GM23338 (cell line): ENCODE measurements at places on chromosomes 13 and 19.

GRCh38 chr13:59201841-59202240 lies 961.9 kb downstream of the DIAPH3 start:
- no peak for DNase-seq

GRCh38 chr13:92473765-92474475 lies 752.7 kb upstream of the GPC6 start:
- DNase-seq, result no peak

GRCh38 chr19:55196803-55197202 lies 12.5 kb downstream of the PTPRH start:
- peak; percentile 67 for DNase-seq

- DNase-seq, result no peak
Observed at GRCh38 chr19:45581576-45581975, 3.0 kb downstream of the OPA3 start.

DNA sequence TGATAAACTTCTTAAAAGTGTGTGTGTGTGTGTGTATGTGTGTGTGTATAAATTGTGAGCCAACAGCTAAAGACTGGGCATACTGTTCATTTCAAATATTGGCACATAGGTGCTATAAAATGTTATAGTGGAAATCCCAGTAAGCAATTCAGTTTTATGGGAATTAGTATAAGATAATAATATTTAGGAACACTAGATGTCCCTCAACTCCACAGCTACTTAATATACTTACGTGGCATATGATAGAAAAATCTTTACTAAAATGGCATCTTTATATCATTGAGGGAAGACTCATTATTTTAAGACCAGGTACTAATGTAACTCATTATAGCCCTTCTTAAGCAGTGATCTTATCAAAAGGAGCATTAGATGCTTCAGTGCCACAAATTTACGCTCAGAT lies 266.2 kb downstream of the MAB21L1 start:
- DNase-seq, result no peak

DNA sequence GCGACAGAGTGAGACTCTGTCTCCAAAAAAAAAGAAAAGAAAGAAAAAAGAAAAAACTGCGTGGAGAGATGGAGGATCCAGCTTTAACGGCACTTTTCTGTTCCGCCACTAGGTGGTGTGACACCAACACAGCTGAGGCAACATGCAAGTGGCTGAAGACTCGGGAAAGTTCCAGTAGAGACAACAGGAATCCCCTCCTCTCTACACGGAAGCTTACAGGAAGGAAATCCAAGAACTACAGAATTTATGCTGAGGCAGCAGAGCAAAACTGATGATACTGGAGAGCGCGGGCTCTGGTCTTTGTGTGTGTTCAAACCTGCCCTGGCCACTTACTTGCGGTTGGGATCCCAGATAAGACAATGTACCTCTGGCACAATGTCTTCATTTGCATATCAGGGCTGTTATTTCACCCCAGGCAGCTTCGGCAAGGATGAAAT lies 9.9 kb downstream of the RANBP3 start:
- DNase-seq, result peak; percentile 91

GRCh38 chr13:49939321-49939720 lies 3.2 kb upstream of the SPRYD7 start:
- no peak for DNase-seq

- DNase-seq, result no peak
Observed at GRCh38 chr19:1763648-1764639, 10.6 kb downstream of the ONECUT3 start.

- DNase-seq, result no peak
Observed at GRCh38 chr19:30966486-30966885, 382.8 kb downstream of the TSHZ3 start.

- DNase-seq, result no peak
Observed at GRCh38 chr19:28074773-28075172, 1138.2 kb downstream of the UQCRFS1 start.

DNA sequence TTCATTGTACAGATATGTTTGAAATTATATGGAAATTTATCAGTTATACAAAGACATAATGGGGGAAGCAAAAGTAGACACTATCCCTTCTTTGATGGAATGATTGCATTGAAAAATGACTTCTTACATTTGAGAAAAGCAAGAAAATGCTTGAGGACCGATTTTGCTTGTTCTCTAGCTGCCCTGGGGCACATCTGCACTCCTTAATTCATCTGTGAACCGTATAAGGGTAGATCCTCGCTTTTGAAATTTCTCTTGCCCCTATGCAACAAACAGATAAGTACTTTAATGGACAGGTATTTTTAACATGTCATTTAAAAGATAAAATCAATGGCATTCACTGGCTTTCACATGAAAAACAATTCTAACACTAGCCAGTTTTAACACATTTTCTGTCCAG lies 13.5 kb upstream of the MLNR start:
- no peak for DNase-seq

GRCh38 chr13:111153279-111153976 lies 38.3 kb downstream of the ARHGEF7 start:
- peak; percentile 94 for DNase-seq

DNA sequence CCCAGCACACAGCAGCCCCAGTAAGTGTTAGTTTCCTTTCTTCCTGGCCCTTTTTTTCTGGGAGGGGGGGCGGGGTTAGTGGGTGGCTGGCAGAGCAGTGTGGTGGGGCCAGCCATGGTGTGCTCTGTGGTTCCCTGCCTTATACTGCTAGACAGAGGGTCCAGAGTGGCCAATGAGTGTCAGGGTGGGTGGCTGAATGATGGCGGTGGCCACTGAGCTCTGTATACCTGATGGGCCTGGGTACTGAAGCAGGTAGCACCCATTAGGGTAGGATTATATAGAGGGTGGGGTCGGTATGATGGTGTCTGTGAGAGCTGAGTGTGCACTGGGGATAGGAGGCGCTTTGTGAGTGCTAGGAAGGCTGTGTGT lies 13.8 kb downstream of the CIC start:
- no peak for DNase-seq

- DNase-seq, result no peak
Observed at GRCh38 chr19:5953030-5953589, 24.8 kb downstream of the RANBP3 start.

DNA sequence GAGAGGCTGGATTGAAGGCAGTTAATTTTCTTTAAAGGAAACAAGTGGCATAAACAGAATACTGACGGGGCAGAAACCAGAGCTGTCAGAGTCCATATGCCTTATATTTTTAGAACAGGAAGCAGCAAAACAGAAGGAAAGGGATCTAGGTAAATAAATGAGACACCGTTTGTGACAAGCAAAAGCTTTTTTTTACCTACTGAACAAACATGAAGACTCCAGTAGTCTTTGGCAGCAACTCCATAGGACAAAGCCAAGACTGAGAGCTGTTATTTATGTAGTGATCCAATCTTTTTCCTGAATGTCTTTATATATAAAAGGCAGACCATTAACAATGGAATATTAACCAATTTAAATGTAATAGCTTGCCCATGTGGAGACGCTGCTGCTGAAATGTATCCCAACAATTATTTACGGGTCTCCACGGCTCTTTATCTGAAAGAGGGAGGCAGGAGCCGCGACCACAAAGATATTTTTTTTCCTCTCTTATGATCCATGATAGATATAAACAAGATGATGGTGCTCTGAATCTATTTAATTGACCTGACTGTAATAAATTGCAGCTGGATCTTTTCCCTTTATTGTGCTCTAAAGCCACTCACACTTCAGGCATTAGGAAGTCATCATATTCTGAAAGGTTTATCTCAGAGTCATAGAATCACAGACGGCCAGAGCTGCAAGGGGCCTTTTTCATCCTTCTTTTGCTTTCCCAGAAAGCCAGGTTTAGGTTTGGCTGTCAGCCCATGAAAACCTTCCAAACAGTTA lies 687.8 kb downstream of the EFNB2 start:
- no peak for DNase-seq

GRCh38 chr19:39402346-39403300 lies 4.0 kb upstream of the ZFP36 start:
- DNase-seq, result peak; percentile 97

DNA sequence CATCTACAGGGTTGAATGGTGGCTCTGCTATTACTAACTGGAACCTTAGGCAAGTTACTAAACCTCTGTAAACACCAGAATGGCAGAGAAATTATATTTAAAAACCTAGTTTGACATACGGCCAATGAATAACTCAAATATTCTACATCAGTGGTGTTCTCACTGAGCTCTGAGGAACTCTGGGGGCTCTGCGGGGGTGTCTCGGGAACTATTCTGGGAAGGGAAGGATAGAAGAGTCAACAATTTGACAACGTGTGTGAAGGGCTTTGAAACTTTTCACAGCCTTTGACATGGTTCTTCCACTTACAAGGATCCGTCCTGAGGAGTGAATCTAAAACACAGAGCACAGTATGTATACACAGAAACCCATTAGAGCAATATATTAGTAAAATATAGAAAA lies 38.7 kb downstream of the SOHLH2 start:
- DNase-seq, result no peak

DNA sequence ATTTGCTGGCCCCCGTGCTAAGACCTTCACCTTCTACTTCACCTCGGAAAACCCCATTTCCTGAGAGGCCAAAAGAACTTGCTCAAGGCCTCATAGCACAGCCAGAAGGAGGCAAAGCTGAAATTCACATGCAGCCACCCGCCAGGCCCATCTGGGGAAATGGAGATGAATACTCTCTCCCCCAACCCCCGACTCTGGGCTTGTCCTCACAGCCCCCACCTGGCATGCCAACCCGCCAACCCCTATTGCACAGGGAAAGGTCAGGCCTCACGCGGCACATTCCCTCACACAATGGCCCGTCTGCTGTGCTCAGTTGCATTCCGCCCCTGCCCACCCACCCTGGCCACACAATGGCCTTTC lies 3.2 kb downstream of the PRX start:
- DNase-seq, result peak; percentile 73

GRCh38 chr13:52644108-52644507 lies 1.9 kb downstream of the HNRNPA1L2 start:
- no peak for DNase-seq

DNA sequence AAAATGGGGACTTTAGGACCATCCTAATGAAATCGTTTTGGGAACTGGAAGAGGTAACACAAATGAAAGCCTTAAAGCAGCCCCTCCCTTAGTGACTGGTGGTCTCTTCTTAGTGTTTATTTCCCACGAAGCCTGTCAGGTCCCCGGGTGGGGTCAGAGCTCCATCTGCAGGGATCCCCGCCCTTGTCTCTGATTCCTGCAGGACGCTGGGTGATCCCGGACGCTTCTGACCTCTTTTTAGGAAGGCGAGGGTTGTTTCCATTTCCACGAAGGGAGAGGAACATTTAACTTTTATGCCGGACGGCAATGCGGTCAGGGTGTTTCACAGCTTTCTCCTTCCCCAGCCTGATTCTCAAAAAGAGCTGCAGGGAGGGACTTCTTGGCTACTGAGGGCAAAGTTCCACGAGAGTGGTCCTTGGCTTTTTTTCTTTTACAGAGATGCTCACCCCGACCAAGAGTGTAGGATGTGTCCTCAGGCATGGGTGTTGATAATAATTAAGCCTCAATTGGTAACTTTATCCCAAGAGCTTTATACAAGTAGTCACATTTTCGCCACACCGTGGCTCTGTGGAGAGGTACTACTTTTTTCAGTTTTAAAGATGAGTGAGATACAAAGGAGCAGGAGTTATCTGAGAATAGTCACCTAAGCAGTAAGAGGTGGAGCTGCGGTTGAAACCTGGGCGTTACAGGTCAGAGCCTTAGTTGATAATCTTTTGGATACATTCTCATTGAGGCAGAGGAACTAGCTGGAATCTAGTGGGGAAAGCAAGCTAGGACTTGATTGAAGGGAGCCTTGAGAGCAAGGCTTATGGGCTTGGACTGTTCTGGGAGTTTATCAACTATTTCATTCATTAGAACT lies 813 bp downstream of the ZNF284 start:
- peak; percentile 2 for DNase-seq

DNA sequence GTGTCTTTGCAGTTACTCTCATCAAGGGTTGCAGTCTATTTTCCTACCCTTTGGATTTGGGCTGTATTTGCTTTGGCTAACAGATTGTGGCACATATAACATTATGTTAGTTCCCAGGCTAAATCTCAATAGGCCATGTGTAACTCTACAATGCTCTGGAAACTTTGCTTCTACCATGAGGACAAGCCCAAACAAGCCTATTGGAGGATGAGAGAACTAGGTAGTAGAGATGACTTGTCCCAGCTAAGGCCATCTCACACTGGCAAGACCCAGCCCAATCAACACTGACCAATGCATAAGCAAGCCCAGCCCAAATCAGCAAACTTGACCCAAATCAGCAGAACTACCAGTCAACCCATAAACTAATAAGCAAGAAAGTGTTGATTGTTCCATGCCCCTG lies 311.8 kb downstream of the NDFIP2 start:
- no peak for DNase-seq

- no peak for DNase-seq
Observed at GRCh38 chr13:114067886-114068651, 64.4 kb downstream of the RASA3 start.

GRCh38 chr13:59879281-59879680 lies 284.4 kb downstream of the DIAPH3 start:
- no peak for DNase-seq

- no peak for DNase-seq
Observed at GRCh38 chr13:42832341-42833096, 51.1 kb downstream of the FAM216B start.

DNA sequence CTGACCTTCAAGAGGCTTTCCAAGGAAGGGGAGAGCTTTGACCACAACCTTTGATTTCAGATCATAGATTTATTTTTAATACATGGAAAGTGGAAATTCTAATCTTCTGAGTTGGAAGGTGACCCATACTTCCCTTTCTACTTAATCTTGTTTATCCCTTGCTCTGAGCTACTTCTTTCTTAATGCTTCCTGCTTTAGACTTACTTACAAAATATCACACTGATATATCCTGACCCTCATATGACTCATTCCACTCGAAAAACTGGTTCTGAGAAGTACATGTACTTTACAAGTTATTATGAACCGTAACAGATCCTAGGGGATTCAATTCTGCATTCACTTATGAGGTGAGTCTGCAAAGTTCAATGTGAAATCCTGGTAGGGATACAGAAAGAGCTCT lies 76.2 kb upstream of the IRS2 start:
- DNase-seq, result no peak

- DNase-seq, result no peak
Observed at GRCh38 chr13:41122838-41123237, 9.8 kb downstream of the KBTBD6 start.

- no peak for DNase-seq
Observed at GRCh38 chr13:37144661-37145060, 39.2 kb upstream of the CSNK1A1L start.

GRCh38 chr13:73948848-73949529 lies 185.2 kb downstream of the KLF12 start:
- DNase-seq, result no peak

GRCh38 chr13:109900741-109901140 lies 114.4 kb upstream of the IRS2 start:
- no peak for DNase-seq

DNA sequence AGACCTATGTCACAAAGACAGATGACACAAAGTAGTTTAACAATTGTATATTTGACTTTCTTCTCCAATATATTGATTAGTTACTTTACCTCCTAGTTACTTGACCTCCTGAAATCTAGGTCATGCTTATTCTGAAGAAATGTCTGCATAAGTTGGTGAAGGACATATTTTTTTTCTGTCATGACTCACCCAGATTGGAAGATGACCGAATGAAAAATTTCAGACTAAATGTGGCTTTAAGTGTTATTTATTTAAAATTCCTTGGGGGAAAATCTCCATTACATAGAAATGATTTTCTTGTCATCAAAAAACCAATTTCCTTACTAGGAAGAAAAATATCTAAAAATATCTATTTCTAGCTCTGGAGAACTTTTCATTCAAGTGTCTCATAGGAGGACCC lies 217.1 kb downstream of the POSTN start:
- DNase-seq, result no peak
